ENCODE measurements at places on chromosomes 2 and 18. TPM values are rescaled to one million over a fixed set of nuclear protein-coding genes. Genes with fewer than 3 reads are reported as not detected.

The ANKRD62 gene
- not detected for total RNA-seq

The IKZF2 gene
- total RNA-seq = 4.2 TPM

The HRH4 gene
- total RNA-seq = not detected

The DNER gene
- total RNA-seq = 0.86 TPM

The NAT8 gene
- not detected for total RNA-seq

The SERPINB10 gene
- total RNA-seq = not detected

The CHRNG gene
- total RNA-seq = not detected

The RMND5A gene
- 15.5 TPM for total RNA-seq

The LDLRAD4 gene
- 0.97 TPM for total RNA-seq

The GKN1 gene
- 0.32 TPM for total RNA-seq

- peak; percentile 30 for DNase-seq
Observed at GRCh38 chr18:61322265-61322873, 10.9 kb upstream of the CDH20 start.

GRCh38 chr18:49227001-49227380 lies 233.5 kb downstream of the DYM start:
- DNase-seq = no peak

- DNase-seq = no peak
Observed at GRCh38 chr2:138059487-138060300, 95.4 kb downstream of the HNMT start.

- no peak for DNase-seq
Observed at GRCh38 chr2:100964222-100964621, 37.9 kb upstream of the RPL31 start.

- no peak for DNase-seq
Observed at GRCh38 chr2:144162652-144163051, 357.3 kb downstream of the ZEB2 start.

GRCh38 chr2:144102386-144102785 lies 417.5 kb downstream of the ZEB2 start:
- no peak for DNase-seq

- DNase-seq = no peak
Observed at GRCh38 chr18:44651918-44652572, 28.6 kb upstream of the SETBP1 start.

DNA sequence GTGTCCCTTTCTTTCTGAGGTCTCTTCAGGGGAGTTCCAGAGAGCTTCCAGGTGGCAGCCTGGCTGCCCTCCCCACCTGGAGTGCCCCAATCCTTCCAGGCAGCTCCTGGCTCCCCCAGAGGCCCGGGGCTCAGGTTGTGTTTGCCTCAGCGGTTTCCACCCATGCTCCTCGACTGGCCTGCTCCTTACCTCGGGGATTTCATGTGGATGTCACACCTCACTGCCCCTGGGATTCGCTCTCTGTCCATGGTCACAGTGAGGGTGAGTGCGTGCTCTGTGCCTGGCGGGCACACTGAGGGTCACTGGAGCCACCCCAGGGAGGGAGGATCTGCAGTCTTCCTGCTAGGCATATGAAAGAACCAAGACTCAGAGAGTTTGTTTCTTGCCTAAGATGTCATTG lies 2.1 kb upstream of the TOGARAM2 start:
- DNase-seq = no peak

- DNase-seq = no peak
Observed at GRCh38 chr18:3279201-3280185, 17.6 kb downstream of the MYL12B start.

- DNase-seq = peak; percentile 82
Observed at GRCh38 chr2:240921311-240921994, 15.3 kb downstream of the CROCC2 start.

DNA sequence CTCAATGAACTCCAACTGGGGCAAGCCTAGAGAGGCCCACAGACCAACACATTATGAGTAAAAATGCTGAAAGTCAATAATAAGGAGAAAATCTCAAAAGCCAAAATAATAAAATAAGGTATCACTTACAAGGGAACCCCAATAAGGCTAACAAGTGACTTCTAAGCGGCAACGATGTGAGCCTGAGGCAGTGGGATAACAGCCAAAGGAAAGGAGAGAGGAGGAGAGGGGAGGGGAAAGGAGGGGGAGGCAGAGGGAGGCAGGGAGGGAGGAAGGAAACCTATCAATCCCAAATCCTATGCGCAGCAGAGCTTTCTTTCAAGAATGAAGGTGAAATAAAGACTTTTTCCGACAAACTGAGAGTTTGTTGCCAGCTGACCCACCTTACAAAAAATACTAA lies 6.0 kb upstream of the NFATC1 start:
- DNase-seq = no peak
